Renal cortex interstitium (tissue), 15 donors: ENCODE measurements at places on chromosomes 4 and X. TPM values are rescaled to one million over a fixed set of nuclear protein-coding genes. Genes with fewer than 3 reads are reported as not detected.

Gene OTC
- polyA plus RNA-seq: not detected

Gene AMBN
- polyA plus RNA-seq: 1.4 TPM

Gene MAGEA8
- polyA plus RNA-seq: 0.19 TPM

Gene OTUD6A
- not detected for polyA plus RNA-seq

Gene TMEM150C
- polyA plus RNA-seq: 25.6 TPM

Gene MAGEC2
- polyA plus RNA-seq: not detected

Gene CNGA1
- 3.7 TPM for polyA plus RNA-seq

Gene GLOD5
- polyA plus RNA-seq: 1.4 TPM

Gene IL1RAPL1
- 2.7 TPM for polyA plus RNA-seq

Gene SUPT20HL2
- polyA plus RNA-seq: 0.04 TPM

Gene ARAF
- polyA plus RNA-seq: 59.7 TPM

Gene DDX60
- polyA plus RNA-seq: 13.4 TPM

Gene C1QTNF7
- 24.5 TPM for polyA plus RNA-seq

Gene INTU
- polyA plus RNA-seq: 25.5 TPM

GRCh38 chr4:81914623-81915022, 442.9 kb upstream of the RASGEF1B start:
- DNase-seq: no peak

DNA sequence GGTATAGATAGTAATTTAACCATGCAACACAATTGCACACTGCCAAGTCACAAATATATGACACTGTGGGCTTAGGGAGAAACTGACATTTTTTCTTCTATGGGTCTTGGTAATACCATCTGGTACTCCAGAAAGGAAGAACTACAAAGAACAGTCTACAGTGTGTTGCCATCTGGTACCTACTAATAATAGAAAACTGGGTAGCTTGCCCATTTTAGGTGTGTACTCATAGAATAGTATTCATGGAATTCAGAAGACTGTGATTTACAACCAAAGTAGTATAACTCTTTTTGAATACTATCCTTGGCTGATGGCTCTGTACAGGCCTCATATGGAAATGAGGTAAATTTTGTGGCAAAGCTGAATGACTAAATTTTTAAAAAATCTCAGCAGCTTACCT, 132.6 kb upstream of the RPS6KA6 start:
- DNase-seq: no peak

DNA sequence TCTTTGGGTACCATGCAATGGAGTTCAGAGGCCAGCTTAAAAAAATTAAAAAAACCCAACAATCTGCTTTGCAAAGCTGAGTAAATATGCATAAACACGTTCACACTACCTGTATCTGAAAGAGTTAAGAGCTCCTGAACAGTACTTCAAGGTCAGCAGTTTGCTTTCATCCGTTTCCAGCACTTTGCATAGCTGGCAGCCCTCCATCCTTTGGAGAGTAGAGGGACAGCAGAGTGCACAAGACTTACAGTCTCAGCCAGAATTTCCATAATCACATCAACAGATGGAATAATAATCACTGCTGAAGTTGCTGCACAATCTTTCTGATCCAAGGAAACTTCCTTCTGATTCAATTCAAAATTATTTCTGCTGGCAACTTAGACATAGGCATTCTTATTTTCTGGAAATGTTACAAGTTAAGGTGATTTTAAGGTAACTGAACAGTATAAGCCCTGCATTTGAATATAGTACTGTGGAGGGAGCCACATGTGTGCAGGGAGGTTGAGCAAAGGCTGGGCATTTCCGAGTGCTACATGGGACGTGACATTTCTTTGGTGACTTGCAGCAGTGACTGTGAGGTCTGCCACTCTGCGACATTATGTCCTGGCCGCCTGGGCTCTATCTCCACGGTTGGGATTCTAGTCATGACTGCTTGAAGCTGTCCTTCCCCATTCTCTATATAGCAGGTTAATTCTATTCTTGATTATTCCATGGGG, 73.5 kb upstream of the EMCN start:
- DNase-seq: no peak

GRCh38 chrX:10598540-10598939, 21.8 kb downstream of the MID1 start:
- DNase-seq: no peak

- no peak for DNase-seq
Measured at GRCh38 chr4:150256841-150257730, 178.8 kb downstream of the DCLK2 start.

GRCh38 chrX:153339662-153340061, 5.7 kb downstream of the ZNF275 start:
- no peak for DNase-seq

DNA sequence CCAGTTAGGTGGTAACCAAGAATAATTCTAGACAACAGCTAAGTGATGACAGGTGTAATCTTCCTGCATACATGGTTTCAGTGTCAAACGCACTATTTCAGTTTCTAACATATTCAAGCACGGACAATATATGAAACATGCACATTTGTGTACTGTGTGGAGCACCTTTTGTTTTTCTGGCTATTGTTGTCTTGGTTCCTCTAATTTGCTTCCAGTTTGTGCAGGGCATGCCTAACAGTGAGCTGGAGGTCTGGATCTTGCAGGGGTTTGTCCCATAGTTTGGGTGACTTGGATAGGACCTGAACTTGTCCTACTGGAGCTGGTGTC, 70.5 kb upstream of the TBC1D9 start:
- DNase-seq: no peak

- no peak for DNase-seq
Measured at GRCh38 chrX:18666614-18667013, 5.3 kb downstream of the RS1 start.

GRCh38 chrX:2781698-2782097, 29.9 kb downstream of the XG start:
- no peak for DNase-seq

GRCh38 chr4:187366530-187366929, 629.0 kb upstream of the ZFP42 start:
- no peak for DNase-seq

- no peak for DNase-seq
Measured at GRCh38 chr4:185892165-185892564, 80.2 kb upstream of the SORBS2 start.

GRCh38 chr4:1112174-1112820, 1.1 kb downstream of the RNF212 start:
- no peak for DNase-seq

- DNase-seq: no peak
Measured at GRCh38 chrX:133884430-133885394, 100.7 kb downstream of the GPC3 start.

DNA sequence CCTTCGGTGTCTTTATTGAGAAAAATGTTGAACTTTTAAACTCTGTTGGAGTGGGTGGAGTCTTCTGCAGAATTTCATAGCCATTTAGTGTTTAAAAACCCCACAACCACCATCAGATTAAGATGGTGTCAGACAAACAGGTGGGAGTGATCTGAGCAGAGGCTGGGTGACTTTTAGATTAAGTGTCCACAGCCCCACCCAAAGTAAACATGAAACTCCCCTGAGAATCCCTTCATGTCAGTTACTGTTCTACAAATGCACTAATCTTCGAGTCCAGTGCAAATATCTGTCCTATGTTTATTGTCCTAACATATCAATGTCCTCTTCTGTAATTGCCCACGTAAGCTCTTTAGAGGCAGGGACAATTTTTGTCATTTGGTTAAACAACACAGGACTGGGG, 175.6 kb upstream of the RBPJ start:
- no peak for DNase-seq

GRCh38 chr4:122765692-122766352, 33.3 kb downstream of the BBS12 start:
- DNase-seq: no peak

GRCh38 chrX:68754406-68754805, 74.4 kb upstream of the EFNB1 start:
- DNase-seq: no peak

DNA sequence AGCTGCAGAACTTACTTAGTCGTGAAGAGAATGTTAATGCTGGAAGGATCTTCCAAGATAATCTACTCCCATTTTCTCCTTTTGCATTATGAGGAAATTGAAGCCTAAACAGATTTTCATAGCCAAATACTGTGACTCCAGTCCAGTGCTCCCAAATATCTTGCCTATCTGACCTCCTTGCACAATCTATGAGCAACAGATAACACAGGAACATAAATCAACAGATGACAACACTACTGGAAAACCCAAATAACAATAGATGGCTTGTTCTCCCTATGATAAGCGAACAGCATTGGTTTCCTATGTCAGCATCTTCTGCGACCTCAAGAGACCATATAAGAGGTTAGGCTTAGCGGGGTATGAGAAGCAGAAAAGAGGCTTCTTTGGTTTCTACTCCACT, 88.0 kb downstream of the CORIN start:
- DNase-seq: no peak

GRCh38 chr4:37798616-37799015, 27.9 kb upstream of the PGM2 start:
- no peak for DNase-seq

DNA sequence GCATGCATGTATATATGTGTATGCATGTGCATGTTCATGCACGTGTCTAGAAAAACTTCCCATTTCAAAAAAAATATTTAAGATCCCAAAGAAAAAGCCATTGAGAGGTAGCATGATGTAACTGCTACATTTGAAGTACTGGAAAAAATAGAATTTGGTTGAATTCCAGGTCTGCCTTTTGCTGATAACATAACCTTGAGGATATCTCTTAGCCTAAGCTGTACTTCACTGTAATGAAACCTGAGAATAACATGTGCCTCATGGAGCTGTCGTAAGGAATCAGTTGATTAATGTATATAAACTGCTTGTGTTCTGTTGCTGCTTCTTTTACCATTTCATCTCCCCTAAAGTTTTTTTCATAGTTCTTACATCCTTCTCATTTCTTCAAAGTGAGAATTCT, 351.8 kb downstream of the GRIA2 start:
- DNase-seq: no peak

GRCh38 chrX:72126048-72126415, 5.7 kb downstream of the RTL5 start:
- no peak for DNase-seq

GRCh38 chr4:174521800-174522182, 497 bp downstream of the HPGD start:
- no peak for DNase-seq

DNA sequence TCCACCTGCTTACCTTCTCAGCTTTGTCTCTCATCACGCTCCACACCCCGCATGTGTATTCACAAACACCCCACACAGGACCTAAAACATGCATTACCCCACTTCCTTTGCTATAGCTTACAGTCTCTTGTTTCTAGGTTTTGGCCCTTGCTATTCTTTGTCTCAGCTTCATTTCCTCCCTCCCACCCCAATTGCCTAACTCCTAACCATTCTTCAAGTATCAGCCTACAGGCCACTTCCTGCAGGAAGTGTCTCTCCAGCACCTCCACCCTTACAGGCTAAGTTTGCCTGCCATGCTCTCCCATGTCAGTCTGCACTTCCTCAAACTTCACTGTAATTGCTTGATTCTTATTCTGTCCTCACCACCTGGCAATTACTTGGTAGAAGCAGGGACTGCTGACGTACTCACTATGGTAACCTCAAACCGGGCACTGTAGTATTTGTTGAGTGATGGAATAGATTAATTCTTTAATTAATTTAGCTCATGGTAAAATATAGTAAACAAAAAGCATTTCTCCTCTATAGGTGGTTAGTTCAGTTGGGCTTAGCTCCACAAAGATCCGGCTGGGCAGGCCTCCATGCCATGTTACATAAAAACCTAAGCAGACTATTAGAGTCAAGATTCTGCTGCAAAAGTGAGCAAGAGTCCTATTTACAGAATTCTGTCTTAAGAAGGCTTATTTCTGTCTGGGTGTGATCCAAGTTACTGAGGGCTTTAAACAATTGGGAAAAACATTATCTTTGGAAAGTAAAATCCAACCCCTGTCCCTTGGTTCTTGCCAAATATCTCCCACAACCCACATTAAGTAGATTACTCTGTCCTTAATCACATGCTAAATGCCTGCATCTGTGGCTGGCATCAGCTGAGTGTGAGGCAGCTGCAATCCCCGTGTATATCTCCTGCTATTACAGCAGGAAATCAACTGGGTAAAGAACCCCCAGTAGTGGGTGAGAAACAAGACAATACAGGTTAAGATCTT, 124.7 kb upstream of the CPEB2 start:
- DNase-seq: no peak

DNA sequence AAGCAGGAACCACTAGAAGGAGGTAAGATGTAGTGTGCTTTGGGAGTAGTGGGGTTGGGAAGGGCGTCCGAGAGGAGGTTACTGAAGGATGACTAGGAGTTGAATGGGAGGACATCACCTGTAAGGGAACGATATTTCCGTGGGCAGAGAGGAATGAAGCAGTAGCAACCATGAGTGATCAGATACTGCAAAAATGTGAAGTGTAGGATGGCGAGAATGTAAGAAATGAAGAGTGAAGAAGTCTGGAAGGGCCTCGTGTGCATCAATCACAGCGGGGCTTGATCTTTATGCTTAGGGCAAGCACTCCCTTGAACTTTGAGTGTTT, 594 bp downstream of the MSMO1 start:
- DNase-seq: no peak
